CD4-positive, alpha-beta T cell treated with Interleukin-4 for 4 hours (primary cell): ENCODE measurements at places on chromosomes 4 and X.

GRCh38 chr4:188177997-188178675 lies 38.9 kb downstream of the TRIML1 start:
- DNase-seq: no peak

DNA sequence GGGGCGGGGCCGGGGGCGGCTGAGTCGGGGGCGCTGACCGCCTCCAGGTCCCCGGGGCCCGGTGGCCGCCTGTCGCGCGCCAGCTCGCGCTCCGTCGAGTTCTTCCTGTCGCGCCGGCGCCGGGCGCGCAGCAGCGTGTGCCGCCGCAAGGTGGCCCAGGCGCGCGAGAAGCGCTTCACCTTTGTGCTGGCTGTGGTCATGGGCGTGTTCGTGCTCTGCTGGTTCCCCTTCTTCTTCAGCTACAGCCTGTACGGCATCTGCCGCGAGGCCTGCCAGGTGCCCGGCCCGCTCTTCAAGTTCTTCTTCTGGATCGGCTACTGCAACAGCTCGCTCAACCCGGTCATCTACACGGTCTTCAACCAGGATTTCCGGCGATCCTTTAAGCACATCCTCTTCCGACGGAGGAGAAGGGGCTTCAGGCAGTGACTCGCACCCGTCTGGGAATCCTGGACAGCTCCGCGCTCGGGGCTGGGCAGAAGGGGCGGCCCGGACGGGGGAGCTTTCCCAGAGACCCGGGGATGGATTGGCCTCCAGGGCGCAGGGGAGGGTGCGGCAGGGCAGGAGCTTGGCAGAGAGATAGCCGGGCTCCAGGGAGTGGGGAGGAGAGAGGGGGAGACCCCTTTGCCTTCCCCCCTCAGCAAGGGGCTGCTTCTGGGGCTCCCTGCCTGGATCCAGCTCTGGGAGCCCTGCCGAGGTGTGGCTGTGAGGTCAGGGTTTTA lies 1.5 kb downstream of the ADRA2C start:
- DNase-seq: no peak

DNA sequence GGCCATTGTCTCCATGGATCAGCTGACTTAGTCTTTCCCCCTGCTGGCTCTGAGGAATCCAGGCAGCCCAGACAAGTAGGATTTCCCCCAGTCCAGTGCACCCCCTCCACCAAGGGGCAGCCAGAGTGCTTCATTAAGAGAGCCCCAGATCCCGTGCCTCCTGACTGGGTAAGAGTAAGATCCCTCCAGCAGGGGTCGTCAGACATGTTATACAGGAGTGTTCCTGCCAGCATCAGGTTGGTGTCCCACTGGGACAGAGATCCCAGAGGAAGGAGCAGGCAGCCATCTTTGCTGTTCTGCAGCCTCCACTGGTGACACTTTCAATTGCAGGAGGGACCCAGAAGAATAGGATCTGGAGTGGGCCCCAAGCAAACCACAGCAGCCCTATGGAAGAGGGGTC lies 29.0 kb upstream of the INPP4B start:
- no peak for DNase-seq

DNA sequence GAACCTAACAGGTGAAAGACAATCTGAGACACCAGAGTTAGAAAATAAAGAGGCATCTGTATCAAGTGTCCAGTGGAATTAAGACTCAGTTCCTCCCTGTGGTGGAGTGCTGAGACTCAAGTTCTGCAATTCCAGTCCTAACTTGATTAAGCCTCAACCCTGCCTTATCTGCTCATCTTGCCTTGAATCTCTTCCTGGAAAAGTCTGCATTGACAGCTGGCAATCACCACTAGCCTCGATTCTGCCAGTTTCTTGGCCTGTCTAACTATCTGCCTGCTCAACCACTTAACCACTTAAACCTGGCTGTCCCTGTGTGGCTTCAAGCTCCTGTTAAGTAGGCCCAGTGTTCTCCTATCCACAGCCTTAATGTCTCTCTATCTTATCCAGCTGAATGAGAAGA lies 22.4 kb upstream of the NEIL3 start:
- no peak for DNase-seq

DNA sequence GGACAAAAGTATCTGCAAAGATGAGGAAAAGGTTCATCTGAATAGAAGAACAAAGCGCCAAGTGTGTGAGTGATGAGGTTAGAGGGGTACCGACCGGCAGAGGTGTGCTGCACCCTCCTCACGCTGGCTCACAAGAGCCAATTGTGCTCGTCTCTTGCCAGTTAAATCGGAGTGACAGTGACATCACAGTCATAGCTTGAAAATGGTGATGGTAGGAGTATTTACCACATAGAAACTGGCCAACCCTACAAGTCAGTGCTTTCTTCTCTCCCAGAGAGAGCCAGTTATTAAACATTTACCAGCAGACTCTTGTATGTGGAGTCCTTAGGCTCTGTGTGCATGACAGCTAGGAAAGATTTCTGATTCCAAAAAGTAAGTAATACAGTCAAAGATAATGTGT lies 32.4 kb downstream of the CLDN22 start:
- DNase-seq: no peak

DNA sequence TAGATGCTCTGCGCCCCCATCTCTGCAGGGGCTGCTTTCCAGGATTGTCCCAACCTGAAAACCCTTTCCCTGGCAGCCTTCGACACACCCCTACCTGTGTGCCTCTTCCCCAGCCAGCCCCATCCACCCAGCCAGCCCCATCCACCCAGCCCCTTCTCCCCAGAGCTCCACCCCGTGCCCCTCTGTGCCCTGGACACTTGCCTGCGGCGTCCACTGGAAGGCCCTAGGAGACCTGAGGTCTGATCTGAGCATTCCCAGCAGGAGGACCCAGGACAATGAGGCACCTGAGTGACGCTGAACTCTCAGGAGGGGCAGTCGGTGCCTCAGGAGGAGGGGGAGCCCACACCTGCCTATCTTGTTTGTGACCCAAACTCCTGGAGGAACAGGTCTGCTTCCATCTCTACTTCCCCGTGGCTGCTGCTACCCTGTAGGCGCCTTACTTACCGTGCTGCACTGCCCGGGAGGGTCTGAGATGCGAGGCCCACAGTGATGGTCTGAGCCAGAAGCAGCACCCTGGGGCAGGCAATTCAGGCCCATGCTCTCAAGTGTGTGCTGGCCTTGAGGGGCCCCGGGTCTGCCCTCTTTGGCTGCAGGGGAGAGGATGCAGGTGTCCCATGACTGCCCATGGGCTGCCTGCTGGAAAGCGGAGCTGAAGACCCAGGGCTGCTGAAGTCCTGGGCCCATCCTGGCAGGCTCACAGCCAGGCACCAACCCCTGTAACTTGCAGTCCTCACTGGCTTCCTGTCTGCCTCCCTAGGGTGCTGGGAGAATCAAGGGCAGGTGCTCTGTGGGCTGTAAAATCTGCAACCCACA lies 4.9 kb downstream of the LRPAP1 start:
- DNase-seq: no peak

GRCh38 chr4:153345012-153345981 lies 809 bp downstream of the MND1 start:
- peak; percentile 62 for DNase-seq

- no peak for DNase-seq
Measured at GRCh38 chr4:133320576-133321170, 171.6 kb downstream of the PCDH10 start.

- DNase-seq: no peak
Measured at GRCh38 chr4:80204433-80205011, 7.2 kb downstream of the PRDM8 start.

DNA sequence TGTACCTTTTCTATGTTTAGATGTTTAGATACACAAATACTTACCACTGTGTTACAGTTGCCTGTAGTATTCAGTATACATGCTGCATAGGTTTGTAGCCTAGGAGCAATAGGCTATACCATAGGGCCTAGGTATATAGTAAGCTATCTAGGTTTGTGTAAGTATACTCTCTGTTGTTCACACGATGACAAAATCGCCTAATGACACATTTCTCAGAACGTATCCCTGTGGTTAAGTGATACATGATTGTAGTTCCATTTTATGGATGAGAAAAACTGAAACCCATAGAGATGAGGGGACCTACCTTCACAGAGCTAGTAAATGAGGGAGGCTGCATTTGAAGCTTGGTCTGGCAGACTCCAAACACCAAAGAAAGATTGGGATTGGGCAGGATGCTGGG lies 79.4 kb upstream of the EFNB1 start:
- no peak for DNase-seq

DNA sequence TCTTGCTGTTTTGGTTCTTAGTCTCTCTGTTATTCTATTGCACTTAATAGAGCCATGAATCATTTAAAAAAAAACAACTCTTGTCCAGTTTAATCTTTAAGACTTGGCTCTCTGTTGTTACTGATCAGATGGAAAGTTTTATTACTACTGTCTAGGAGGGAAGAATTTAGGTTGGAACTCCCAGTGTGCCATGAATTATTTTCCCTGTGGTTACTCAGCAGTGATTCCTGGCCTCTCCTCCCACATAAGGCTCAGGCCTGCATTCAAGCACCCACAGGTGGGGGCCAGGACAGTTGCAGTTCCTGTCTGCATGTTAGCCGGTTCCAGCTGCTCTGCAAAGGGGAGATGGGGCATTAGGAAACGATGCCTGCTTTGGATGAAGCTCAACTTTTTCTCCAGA lies 29.8 kb upstream of the ESX1 start:
- DNase-seq: no peak

DNA sequence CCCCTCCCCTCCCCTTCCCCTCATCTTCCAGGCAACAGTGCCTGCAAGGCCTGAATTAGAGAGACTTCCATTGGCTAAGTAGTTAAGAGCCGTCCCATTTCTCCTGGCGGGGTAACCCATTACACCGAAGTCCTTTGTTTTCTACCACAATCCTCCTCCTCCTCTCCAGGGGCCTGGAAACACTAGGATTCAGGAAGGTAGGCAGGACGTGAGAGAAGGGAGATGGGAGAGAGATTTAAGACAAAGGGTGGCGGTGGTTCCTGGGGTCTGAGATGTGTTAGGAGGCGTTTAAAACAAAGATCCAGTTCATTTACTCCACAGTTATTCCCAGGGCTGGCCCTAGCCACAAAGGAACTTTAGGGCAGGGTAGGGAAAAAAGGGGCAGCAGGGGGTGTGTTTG lies 28.0 kb downstream of the NYX start:
- no peak for DNase-seq

GRCh38 chrX:124415115-124415800 lies 68.9 kb downstream of the SH2D1A start:
- DNase-seq: no peak

GRCh38 chr4:36734334-36734733 lies 452.9 kb downstream of the DTHD1 start:
- no peak for DNase-seq

GRCh38 chr4:26804925-26805324 lies 55.7 kb upstream of the STIM2 start:
- DNase-seq: no peak

DNA sequence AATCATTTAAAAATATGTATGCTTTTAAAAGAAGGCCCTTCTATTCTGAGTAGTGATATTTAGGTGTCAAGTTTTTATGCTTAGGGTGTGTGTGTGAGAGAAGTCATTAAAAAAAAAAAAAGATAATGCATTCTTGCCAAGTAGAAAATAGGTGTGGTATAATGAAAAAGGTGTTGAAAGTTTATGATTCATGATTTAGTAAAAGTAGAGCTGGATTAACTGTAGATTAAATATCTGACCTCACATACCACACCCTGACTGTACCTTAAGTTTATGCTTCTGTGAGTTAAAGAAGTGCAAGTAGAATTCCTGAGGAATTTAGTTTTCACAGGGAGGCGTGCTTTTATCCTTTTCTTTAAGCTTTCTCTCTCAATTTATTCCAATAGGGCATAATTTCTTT lies 71.1 kb downstream of the BMPR1B start:
- no peak for DNase-seq

- DNase-seq: peak; percentile 11
Measured at GRCh38 chrX:101417981-101418841, 10.2 kb downstream of the HNRNPH2 start.
